Kidney epithelial cell (primary cell): ENCODE measurements at places on chromosomes 5 and 9. TPM values are rescaled to one million over a fixed set of nuclear protein-coding genes. Genes with fewer than 3 reads are reported as not detected.

GRCh38 chr5:5387192-5387591 is 35.3 kb upstream of the ICE1 start:
- peak; percentile 55 for DNase-seq

SHOC1 gene
- not detected in 2 replicates for total RNA-seq

- DNase-seq: no peak
These were observed 32.7 kb upstream of the ARAP3 start for GRCh38 chr5:141714542-141715310.

GRCh38 chr9:70571258-70571657 is 156.8 kb upstream of the KLF9 start:
- no peak for DNase-seq

GRCh38 chr9:34989946-34990635 is 546 bp downstream of the DNAJB5 start:
- DNase-seq: no peak

DMGDH gene
- 2.9 and 4.2 TPM in 2 replicates for total RNA-seq

RPL35 gene
- total RNA-seq: 3,097 and 3,310 TPM in 2 replicates

CXCL14 gene
- total RNA-seq: not detected in 2 replicates

- DNase-seq: no peak
These were observed 269.6 kb downstream of the ARL15 start for GRCh38 chr5:54040804-54041203.

DNA sequence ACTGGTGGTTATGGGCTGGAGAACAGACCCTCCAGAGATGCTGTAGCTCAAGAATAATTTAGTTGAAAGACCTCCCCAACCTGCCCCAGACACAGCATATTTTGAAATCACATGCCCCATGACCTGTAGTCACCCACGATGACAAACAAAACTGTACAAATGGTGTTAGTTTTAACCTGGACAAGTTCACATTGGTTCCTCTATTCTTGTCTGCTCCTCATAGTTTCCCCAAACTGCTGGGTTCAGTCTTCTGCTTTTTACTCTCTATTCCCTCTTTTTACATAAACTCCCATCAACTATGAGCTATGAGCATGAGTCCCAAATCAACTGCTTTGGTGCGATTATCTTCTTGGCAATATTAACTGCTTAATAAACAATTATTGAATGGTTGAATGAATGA is 365.3 kb upstream of the CLINT1 start:
- DNase-seq: no peak

DNA sequence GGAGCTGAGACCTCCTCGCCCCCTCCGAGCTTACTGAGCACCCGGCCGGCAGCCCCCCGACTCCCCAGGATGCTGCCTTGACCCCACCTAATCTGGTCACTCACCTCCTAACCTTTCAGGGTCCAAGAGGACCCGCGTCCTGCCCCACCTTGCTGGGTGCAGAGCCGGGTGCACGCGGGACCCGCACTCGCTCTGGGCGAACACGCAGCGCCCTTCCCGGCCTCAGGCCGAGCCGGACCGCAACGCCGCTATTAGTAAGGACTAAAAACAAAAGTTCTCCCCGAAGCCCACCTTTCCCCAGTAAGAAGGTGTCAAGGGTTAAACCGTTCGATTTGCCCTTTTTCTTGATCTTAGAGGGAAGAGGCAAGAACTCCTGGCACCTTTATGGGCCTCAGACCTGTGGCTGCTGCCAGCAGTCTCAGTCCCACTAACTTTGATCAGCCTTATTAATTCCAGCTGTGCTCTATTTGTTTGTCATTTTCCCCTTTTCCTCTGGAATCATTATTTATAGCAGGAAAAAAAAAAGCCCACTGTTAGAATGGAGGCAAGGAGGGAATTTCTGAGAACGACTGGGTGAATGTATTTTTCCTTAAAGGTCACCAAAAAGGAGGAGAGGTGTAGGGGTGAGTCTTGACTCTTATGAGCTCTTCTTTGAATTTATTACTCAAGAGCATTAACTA is 10.5 kb downstream of the IRX2 start:
- DNase-seq: no peak

DNA sequence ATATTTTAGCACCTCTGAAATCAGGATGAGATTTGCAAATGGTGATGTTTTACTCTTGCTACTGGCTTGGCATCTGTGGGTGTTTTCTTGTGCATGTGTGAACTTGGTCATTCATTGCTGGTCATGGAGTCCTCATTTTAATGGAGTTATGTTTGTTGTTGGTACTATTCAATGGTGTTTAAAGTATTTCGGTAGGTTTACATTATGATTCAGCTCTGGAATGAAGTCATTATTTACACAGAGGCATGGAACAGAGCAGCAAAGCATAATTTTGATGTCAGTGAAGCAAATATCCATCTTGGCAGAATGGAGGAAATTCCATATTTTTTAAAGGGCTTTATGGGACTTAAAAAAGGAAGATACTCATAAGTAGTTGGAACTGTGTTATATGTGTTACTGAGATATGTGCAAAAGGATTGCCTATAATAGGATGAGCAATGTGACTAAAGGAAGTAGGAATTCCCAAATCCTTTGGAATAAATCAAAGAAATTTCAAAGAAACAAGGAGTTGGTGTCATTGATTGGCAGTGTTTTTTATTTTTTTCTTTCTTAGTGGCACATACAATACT is 147.4 kb downstream of the ACTBL2 start:
- DNase-seq: no peak

- no peak for DNase-seq
These were observed 199.2 kb upstream of the KLF4 start for GRCh38 chr9:107688728-107689127.

ENTREP1 gene
- total RNA-seq: 3.1 and 3.8 TPM in 2 replicates

GRCh38 chr5:139494256-139494655 is 11.7 kb upstream of the STING1 start:
- DNase-seq: no peak

DNA sequence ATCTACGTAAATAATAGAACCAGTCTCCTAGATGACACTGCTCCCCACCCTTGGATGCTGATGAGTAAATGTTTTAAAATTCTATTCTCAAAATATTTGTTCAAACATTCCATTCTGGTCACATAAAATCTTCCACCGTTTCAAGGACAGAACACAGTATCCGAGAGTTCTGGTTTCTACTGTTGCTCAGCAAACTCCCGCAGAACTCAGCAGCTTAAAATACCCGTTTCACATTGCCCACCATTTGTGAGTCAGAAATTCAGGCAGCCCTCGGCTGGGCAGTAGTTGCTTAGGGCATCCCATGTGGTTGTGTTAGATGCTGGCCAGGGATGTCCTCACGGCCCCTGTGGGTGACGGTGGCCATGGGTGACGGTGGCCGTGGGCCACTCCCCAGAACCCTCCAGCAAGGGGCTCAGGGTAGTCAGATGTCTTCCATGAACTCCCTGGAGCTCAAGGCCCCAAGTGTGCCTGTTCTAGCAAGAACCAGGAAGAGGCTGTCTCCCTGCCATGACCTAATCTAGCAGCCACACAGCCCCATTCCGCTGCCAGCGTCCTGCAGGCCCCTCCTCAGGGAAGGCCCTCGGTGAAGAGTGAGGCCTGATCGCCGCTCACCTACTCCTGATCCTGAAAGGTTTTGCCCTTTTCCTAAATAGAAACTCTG is 17.4 kb downstream of the MGAT1 start:
- DNase-seq: no peak

FREM1 gene
- 0.75 and 1.0 TPM in 2 replicates for total RNA-seq

PPP1R2B gene
- 0.07 TPM in 1 of 2 replicates, not detected in the other for total RNA-seq

- DNase-seq: peak; percentile 64
These were observed 61.1 kb downstream of the GRIA1 start for GRCh38 chr5:153551537-153552079.
